ENCODE measurements at places on chromosomes 12 and 14.

DNA sequence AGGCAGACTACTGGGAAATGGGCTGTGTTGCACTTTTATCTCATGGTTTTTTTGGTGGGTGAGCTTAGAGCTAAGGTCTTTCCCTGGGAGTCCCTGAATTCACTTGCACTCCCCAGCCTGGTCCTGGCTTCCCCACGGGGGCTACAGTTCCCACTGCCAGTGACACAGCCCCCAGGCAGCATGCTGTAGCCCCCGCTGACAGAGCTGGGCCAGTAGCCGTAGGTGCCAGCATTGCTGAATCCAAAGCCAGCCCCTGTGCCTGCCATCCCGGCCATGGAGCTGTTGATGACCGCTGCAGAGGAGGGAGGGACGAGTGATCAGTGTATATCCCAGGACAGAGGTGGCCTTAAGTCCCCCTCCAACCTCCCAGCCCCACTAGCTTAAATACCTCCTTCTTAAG lies 6.9 kb upstream of the KRT72 start:
- no peak for DNase-seq

GRCh38 chr14:32587461-32587860 lies 258.4 kb downstream of the AKAP6 start:
- DNase-seq, result no peak

GRCh38 chr14:77918448-77918847 lies 118.5 kb downstream of the ADCK1 start:
- no peak for DNase-seq

- DNase-seq, result no peak
Observed at GRCh38 chr12:2581293-2582045, 213.3 kb upstream of the FKBP4 start.

DNA sequence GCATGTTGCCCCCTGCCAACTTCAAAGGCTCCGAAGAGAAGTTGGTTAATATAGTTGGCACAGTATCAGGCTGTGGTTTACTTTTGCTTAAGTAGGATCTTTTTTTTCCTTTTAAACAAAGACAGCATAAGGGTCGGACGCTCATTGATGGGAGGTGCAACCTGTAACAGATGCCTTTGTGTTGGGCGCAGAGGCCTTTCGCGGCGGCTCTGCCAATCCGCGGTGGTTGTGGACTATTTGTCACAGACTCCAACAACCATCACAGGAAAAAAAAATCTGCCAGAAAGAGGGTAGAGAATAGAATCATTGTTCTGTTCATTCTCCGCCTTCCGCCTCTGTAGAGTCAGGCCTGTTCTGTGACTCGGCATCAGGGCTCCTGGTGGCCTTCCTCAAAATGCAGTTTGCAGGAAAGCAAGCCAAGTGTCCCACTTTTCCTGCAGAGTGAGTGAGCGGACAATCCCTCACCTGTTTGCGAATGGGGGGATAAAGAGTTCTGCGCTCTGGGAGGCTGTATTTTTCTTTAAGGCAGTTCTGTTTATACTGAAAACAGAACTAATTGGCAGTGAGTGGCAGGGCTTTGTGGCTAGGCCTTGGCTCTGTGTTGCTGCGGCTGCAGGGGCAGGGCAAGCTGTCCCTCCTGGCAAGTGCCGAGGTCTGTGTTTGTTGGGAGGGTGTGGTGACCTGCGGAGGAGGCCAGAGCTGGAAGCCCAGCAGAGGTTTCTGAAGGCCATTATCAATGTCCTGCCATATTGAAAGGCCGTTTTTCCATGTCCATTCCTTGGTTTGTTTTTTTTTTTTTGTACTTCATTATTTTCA lies 83.0 kb upstream of the PIWIL1 start:
- DNase-seq, result no peak

DNA sequence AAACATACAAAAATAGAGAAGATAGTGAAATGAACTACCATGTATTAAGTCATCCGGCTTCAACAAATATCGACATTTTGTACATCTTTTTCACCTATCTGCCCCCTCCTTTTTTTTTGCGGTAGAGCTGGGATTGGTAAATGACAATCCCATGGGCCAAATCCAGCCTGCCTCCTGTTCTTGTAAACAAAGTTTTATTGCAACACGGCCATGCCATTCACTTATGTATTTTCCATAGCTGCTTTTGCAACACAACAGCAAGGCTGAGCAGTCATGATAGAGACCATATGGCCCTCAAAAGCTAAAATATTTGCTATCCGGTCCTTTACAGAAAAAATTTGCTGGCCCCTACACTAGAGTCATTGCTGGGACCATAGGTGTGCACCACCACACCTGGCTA lies 58.1 kb upstream of the PLEKHG3 start:
- no peak for DNase-seq

GRCh38 chr14:23639048-23639890 lies 3.1 kb downstream of the DHRS2 start:
- DNase-seq, result no peak

Data from CD4-positive, alpha-beta T cell treated with Interleukin-21 for 1 hour (primary cell).